ENCODE measurements at places on chromosomes 4 and X.
A peak's percentile ranks its signal among the peaks of the same experiment; 100 is the strongest.

- H3K4me3 ChIP-seq: no peak overlapping the region
- no peaks in the 10 kb centered on the region for H3K36me3 ChIP-seq
- DNase-seq: no peak
- H3K27ac ChIP-seq: no peak overlapping the region
These were observed 66.8 kb downstream of the SOWAHB start for GRCh38 chr4:76830964-76831703.

DNA sequence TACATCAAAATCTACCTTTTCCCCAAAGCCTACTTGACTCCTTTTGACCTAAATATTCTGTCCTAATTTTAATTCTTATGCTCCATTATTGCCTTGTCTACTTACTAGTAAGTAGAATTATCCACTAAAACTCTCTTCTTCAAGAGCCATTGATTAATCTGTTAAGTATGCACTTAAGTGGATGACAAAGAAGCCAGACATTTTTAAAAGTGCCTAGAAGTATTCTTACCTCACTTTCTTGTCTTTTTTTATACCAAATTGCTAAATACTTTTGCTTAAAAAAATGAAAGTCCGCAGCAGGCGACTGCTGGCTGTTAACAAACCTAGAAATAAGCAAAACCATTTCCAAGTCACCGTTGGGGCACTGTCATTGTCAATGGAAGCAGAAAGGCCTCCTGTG lies 20.1 kb upstream of the FRMPD4 start:
- no peak overlapping the region for H3K4me3 ChIP-seq
- H3K27ac ChIP-seq: no peak overlapping the region
- no peaks in the 10 kb centered on the region for H3K27me3 ChIP-seq
- DNase-seq: no peak
- no peaks in the 10 kb centered on the region for H3K4me1 ChIP-seq

DNA sequence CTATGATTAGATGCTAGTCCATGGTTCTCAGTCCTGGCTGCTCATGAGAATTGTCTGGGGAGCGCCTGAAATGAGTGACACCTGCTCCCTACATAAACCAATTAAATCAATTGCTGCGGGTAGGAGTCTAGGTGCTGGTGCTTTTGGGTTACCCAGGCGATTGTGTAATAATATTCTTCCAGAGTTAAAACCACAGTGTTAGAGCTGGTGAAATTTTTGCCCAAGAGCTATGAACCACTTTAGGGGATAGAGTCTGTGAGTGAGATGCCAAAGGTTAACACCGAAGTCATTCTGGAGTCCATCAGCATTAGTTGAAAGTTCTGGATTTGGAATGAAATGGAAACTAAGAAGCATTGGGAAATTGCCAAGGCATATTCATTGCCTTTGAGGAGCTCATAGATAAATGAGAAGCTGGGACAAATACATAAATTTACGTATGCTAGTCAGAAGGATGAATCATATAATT lies 15.3 kb downstream of the PDK3 start:
- peak overlapping the region; percentile 33 for H3K27ac ChIP-seq
- H3K4me1 ChIP-seq: peaks cover 17% of the 10 kb centered on the region
- DNase-seq: no peak
- no peaks in the 10 kb centered on the region for H3K36me3 ChIP-seq
- H3K4me3 ChIP-seq: peak overlapping the region; percentile 51

- no peaks in the 10 kb centered on the region for H3K36me3 ChIP-seq
- H3K4me3 ChIP-seq: peak overlapping the region; percentile 3
- H3K4me1 ChIP-seq: peaks cover 11% of the 10 kb centered on the region
- peak; percentile 71 for DNase-seq
These were observed 10.6 kb upstream of the CCNG2 start for GRCh38 chr4:77146186-77147078.

- H3K4me3 ChIP-seq: no peak overlapping the region
- no peak for DNase-seq
- no peaks in the 10 kb centered on the region for H3K4me1 ChIP-seq
- H3K27me3 ChIP-seq: no peaks in the 10 kb centered on the region
- no peak overlapping the region for H3K27ac ChIP-seq
- no peaks in the 10 kb centered on the region for H3K36me3 ChIP-seq
These were observed 56.9 kb upstream of the SPRY1 start for GRCh38 chr4:123339507-123340380.

DNA sequence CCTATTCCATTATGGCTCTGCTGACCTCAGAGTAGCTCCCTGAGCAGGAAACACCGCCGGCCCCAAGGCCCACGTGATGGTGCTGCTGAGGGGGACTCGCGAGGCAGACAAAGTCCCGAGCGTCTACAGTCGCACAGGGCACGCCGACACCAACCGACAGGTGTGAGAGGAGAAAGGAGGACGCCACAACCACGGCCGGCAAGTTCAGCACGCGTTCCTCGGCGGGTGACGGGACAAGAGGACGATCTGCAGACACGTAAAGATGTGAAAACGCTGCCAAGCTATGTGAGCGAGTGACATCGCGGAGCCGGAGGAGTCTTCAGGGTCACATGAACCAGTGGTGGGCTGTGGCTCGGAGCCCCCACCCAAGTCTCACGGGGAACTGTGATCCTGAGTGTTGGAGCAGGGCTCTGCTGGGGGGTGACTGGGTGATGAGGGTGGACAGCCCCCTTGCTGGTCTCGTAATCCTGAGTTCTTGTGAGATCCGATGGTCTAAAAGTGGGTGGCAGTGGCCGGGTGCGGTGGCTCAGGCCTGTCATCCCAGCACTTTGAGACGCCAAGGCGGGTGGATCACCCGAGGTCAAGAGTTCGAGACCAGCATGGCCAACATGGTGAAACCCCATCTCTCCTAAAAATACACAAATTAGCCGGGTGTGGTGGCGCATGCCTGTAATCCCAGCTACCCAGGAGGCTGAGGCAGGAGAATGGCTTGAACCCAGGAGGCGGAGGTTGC lies 34.0 kb downstream of the PPP2R3B start:
- DNase-seq: no peak
- no peaks in the 10 kb centered on the region for H3K4me1 ChIP-seq
- H3K36me3 ChIP-seq: peaks cover 18% of the 10 kb centered on the region
- H3K27me3 ChIP-seq: no peaks in the 10 kb centered on the region

- H3K27me3 ChIP-seq: no peaks in the 10 kb centered on the region
- no peak for DNase-seq
- no peaks in the 10 kb centered on the region for H3K4me1 ChIP-seq
- H3K4me3 ChIP-seq: no peak overlapping the region
These were observed 186.0 kb upstream of the FRMPD4 start for GRCh38 chrX:11952176-11952720.

DNA sequence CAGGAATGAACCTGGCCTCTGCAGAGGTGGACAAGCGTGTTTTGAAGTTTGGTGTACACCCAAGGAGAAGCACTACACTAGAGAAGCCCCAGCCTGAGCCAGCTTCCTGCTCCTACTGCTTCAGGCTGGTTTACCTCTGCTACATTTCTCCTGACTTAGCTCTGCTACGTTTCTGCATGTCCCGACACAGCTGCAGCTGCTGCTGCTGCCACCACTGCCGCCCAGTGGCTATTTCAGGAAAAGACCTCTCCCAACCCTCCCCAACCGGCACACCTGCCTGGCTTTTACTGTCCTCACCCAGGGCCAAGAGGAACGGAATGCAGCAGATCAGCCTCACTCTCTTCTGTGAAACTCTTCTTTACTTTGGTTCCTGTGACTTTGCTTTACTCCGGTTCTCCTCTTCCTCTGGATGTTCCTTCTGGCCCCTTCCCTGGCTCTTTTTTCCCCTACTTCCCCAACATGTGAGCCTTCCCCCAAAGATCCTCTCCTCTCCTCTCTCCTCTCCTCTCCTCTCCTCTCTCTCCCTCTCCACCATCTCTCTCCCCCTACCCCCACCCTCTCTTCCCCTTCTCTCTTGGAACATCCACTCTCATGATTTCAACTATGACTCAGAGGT lies 3.1 kb upstream of the P2RY4 start:
- no peaks in the 10 kb centered on the region for H3K27me3 ChIP-seq
- no peaks in the 10 kb centered on the region for H3K36me3 ChIP-seq
- H3K27ac ChIP-seq: no peak overlapping the region
- no peak overlapping the region for H3K4me3 ChIP-seq

DNA sequence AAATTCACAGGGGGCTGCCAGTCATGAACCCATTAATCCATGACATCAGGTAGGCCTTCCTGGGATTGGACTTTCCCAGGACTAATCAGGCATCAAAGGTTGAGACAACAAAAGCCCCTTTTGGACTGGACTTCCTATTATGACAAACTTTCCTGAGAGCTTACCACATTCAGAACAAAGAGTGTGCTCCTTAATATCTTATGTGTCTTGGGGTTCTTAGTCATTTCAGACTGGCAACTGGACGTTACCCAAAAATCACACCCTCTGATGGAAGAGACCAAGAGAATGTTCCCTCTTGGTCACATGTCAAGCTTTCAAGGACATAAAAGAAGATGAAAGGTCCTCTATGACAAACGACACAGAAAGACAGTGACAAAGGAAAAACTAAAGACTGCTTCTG lies 31.6 kb upstream of the PPP1R2C start:
- H3K27ac ChIP-seq: no peak overlapping the region
- no peak for DNase-seq

DNA sequence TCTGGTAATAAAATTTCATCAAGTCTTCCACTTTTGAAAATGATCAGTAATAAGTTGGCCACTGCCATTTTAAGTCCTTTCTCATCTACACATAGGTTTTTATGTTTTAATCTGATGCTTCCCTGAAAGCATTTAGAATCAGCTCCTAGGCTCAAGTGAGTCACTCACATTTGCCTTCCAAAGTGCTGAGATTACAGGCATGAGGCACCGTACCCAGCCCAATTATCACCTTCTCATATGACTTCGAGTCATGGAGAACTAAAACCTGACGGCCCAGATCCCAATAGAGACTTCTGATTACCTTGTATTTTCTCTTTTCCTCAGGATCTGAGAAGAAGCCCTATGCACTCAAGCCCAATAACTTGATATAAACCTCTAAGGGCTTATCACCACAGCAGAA lies 140.8 kb downstream of the OPHN1 start:
- H3K4me3 ChIP-seq: no peak overlapping the region
- no peaks in the 10 kb centered on the region for H3K4me1 ChIP-seq
- H3K27me3 ChIP-seq: no peaks in the 10 kb centered on the region
- H3K27ac ChIP-seq: no peak overlapping the region
- DNase-seq: no peak

- no peaks in the 10 kb centered on the region for H3K36me3 ChIP-seq
- no peak overlapping the region for H3K4me3 ChIP-seq
- no peaks in the 10 kb centered on the region for H3K4me1 ChIP-seq
- no peak overlapping the region for H3K27ac ChIP-seq
These were observed 791.7 kb upstream of the AGA start for GRCh38 chr4:178233906-178234305.
